ENCODE measurements at places on chromosomes 2 and 18.

GRCh38 chr2:112140205-112140802, 2.1 kb downstream of the FBLN7 start:
- no peak for DNase-seq

GRCh38 chr2:12465631-12466135, 251.1 kb upstream of the TRIB2 start:
- DNase-seq, result no peak

DNA sequence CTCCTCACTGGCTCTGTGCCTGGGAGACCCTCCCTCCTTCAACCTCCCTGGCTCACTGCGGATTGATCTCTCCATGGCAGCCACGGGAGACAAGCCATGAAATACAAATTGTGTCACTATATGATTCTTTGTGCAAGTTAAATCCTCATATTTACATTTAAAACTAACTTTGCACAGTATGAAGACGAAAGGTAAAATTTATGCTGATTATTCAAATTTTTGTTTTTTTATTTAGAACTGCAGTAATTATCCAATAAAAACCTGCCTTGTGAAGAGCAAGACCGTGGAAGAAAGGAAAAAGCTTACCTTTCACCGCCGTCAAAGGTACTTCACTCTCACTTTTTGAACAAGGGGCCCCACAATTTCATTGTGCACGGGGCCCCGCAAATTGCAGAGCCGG, 436.9 kb downstream of the EIPR1 start:
- no peak for DNase-seq

GRCh38 chr2:68309426-68309825, 10.3 kb downstream of the CNRIP1 start:
- DNase-seq, result no peak

DNA sequence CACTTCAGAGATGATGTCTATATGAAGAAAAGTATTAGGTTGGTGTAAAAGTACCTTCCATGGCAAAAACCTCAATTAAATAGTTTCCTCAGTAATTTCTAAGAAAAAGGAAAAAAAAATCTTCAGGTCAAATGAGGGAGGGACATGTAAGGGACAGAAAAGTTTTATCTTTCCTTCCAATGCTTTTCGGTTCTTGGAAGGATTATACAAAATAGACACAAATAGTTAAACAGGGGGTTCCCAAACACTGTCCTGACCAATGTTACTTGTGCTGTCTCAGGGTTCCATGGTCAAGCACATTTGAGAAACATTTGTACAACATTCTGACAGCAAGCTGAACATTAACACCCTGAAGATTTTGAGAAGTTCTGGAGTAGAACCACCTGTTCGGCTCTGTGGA, 22.0 kb downstream of the ERMN start:
- no peak for DNase-seq

DNA sequence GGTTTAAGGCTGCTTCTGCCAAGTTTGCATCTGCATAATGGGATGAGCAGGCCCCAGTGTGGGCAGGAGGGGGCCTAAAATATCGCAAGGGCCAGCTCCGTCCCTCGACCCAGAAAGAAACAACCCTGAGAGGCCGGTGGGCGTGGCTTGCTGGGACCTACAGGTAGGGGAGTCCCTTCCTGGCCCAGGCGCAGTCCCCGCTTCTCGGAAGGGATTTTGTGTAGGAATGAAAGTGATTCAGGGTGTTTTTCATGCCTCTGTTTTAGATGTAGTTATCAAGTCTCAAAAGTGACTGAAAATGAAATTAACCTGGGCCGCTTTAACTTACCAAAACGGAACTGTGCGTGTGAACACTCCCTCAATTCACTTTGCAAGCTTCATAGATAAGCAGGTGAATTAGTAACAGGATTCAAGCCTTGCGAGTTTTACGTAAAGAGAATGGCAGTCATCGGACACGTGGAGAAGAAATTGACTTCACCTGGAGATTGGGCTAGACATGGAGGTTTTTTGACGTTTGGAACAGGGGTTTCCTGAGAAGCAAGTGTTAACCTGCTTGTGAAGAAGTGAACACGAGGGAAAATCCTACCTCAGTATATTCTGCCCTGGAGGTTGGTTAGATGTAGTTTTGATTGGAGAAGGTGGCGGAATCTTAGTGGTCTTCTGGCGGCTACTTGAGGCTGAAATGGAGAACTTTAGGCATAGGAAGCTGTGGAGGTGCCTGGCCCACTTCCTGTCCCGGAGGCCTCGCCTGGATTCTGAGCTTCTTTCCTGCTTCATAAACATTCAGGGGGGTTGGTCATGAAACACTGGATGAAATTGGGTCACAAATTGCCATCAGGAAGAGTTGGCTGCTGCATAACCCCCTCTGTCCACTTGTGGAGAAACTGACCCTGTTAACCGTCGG, 1.7 kb downstream of the NCK2 start:
- peak; percentile 80 for DNase-seq

DNA sequence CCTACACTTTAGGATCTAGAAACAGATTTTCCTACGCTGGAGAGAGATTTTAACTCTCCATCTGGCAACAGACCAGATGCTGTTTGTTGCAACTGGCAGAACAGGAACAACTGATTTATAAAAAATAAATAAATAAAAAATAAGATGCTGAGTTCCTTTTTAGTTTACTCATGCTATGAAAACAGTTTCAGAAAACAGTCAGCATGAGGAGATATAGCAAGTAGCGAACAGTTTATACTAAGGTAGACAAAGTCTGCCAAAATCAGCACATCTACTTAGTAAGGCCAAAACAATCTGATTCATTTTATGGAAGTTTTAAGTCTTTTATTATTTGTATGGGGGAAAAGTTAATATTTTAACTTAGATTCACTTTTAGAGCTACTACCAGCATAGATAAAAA, 974.0 kb upstream of the CNTNAP5 start:
- DNase-seq, result no peak

- DNase-seq, result no peak
These were observed 156.3 kb downstream of the EML6 start for GRCh38 chr2:54879598-54880332.

GRCh38 chr2:72916743-72917137, 579 bp upstream of the EMX1 start:
- DNase-seq, result no peak

GRCh38 chr18:5197032-5197434, at the start of gene AKAIN1:
TSS of gene AKAIN1 (minus strand) at chr18:5197257. CDS start at chr18:5197053, 204 bp downstream.
- peak; percentile 4 for DNase-seq

DNA sequence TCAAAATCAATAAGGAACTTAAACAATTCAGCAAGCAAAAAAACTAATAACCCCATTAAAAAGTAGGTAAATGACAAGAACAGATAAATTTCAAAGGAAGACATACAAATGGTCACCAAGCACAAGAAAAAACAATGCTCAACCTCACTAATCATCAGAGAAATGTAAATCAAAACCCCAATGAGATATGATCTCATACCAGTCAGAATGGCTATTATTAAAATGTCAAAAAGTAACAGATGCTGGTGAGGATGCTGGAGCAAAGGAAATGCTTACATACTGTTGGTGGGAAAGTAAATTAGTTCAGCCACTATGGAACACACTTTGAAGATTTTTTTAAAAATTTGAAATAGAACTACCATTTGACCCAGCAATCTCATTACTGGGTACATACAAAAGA, 538.0 kb downstream of the TMX3 start:
- no peak for DNase-seq

GRCh38 chr2:111665551-111666116, 218.4 kb downstream of the ANAPC1 start:
- no peak for DNase-seq

DNA sequence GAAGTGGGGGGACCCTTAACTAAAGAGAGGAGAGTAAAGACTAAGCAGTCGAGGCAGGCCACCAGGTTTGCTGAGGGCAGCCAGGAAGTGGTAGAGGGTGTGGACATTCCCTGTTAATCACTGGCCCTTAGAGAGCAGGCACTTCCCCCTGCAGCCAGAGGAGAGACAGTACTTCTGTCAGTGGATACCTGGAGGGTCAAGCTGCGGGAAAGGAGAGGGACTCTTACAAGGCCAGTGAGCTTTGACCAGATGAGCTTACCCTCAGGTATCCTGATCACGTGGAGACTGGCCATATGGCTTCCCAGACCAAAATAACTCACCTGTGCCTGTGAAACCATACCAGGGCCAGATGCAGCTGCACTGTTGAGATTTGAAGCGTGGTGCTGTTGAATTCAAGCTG, 28.6 kb downstream of the ITGA6 start:
- no peak for DNase-seq

DNA sequence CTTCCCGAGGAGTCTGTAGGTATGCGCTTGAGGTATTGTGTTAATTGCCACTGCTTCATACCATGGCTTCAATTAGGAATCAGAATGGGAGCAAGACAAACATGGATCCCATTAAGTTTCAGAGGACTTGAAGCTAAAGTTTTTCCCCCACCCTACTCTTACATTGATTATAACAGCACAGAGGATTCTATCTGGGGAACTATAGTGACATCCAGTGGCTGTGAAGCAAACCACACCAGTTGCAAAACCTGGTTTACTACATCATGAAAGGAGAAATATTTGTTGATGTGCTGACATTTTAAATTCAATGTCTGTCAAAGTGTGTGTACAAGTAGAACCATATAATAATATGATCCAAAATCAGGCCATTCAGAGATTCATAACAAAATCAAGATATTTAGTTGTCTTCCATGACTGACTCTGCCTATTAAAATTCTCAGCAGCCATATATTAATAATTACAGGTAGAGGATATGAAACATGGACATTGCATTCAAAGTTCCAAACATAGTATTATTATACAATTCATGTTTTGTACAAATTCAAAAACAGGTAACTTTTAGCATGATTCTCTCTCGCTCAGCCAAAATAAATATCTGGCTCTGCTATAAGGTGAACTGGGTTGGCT, 82.9 kb downstream of the GRB14 start:
- no peak for DNase-seq

DNA sequence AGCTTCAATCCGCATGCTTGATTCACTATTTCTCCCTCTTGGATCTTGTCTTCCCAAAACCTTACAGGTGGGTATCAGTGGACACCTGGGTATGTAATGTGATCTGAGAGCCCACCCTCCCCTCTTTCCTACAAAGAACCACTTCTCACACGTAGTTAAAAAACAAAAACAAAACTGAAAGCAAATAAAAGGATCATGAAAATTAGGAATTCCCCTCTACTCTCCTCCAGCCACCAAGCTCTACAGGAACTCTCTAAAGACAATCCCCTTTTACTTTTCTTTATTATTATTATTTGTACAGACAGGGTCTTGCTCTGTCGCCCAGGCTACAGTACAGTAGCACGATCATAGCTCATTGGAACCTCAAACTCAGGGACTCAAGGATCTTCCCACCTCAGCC, 40.8 kb upstream of the MYO1B start:
- DNase-seq, result no peak

DNA sequence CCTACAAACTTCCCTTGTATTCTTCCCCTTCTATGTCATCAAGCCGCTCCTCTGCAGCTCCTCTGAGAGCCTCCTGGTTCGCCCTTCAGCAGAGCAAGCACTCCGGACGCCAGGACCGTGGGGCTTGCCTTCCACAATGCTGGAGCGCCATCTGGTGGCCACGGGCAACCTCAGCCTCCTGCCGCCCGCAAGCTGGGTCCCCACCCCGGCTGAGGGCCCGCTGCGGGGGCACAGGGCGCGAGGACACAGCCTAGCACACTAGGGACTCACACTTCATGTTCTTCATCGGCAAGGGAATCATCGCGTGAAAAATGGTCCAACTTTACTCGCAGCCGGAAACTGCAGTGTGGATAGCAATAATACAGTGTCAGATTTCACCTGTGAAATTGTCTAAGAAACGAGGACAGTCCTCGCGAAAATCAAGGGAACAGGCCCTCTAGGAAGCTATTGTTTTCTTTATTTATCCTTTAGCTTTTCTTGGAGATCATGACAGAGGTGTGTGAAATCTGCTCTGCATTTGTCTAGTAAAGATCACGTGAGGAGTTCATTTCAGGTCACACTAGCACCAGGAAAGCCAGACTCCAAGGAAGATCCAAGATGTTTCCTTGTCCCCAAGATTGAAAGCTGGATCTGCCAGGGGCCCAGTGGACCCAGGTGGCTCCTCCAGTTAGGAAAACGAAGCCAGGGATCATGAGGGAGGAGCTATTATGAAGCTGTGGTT, 5.8 kb downstream of the PRLH start:
- DNase-seq, result peak; percentile 89

DNA sequence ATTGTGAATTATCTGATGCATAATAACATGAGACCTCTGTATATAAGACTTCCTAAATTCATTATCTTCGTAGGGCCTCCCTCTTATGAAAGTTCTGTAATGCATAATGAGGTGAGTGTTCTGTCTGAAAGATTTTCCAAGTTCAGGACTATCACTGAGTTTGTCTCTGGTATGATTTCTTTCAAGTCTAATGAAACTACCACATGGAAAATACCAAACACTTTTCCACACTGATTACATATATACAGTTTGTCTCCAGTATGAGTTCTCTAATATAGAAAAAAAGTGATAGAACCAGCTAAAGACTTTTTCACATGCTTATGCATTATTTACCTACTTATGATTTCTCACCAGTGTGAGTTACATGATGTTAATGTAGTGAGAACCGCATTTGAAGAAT, 34.7 kb downstream of the CTNNA2 start:
- no peak for DNase-seq

- DNase-seq, result no peak
These were observed 398.6 kb upstream of the CDH7 start for GRCh38 chr18:65352186-65352585.

- no peak for DNase-seq
These were observed 339.1 kb upstream of the GALNT5 start for GRCh38 chr2:156918410-156918809.

DNA sequence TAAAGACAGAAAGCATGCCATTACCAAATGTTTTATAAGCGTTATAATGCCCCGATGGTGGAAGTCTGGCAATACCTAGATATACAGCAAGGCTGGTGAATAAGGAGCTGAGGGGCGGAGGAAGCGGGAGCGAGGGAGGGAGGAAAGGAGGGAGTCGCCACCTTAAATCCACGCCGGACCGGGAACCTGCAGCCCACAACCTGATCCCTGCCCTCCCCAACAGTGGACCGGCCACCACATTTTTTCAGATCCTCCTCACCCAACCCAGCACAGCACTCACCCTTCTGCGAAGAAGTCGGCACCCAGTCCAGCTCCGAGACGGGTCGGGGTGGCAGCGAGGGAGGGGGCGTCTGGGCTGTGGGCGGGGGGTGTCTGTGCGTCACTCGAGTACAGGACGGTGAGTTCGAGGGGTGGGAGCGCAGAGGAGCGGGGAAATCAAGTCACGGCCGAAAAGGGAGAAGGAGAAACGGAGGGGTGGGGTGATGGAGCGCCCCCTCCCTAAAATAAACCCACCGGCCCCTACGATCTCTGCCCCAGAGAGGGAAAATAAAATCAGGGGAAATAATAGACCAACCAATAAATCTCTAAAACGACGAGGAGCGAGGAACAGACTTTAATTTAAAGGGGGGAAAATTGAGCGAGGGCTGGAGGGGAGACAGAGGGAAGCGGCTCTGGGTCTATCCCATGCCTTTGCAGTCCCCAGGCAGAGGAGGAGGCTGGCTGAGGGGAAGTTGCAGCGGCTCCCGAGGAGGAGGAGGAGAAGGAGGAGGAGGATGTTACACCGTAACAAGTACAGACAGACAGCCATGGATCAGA, 96.5 kb upstream of the SERTAD2 start:
- DNase-seq, result peak; percentile 7

Data from stimulated activated CD4-positive, alpha-beta T cell treated with anti-CD3 and anti-CD28 coated beads, Interleukin-12 subunit alpha, Interleukin-12 subunit beta, amount 100 ng/mL, for 24 hours (primary cell).